Fibroblast of skin of right biceps (primary cell): ENCODE measurements at places on chromosomes 6 and 20.

GRCh38 chr6:81589465-81590313 lies 162.8 kb downstream of the TENT5A start:
- DNase-seq, result no peak

- peak; percentile 92 for DNase-seq
Measured at GRCh38 chr6:128508588-128509296, 11.7 kb downstream of the PTPRK start.

DNA sequence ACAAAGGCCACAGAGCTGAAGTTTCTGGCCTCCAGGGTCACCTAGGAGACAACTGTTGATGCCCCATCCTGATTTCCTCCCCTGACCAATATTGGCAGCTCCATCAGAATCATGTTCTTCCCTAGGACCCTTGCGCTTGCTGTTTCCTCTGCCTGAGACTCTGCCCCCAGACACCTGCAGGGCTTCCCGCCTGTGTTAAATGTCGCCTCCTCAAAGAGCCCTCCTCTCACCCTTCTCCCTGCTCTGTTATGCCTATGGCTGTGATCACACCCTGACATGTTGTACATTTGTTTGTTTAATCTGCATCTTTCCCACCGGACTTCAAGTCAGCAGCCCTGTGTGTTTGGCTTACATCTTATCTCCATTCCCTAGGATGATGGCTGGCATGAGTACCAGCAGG lies 30.1 kb downstream of the DLGAP4 start:
- no peak for DNase-seq

DNA sequence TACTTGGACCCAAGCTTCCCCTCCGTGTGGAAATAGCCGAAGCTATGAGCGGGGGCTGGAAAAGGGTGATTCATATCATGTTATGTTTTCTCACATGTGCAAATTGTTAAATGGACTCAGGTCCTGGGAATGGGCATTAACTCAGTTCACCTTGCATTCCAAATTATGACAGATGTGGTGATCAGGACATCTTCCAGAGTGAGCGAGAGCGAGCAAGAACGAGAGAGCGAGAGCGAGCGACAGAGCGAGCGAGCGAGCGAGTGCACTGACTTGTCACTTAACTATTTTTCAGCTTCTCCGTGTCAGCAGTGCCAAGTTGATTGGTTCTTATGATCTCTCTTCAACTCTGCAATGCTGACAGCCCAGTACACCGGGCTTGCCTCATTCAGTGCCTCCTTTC lies 437.4 kb upstream of the NRSN1 start:
- peak; percentile 34 for DNase-seq

DNA sequence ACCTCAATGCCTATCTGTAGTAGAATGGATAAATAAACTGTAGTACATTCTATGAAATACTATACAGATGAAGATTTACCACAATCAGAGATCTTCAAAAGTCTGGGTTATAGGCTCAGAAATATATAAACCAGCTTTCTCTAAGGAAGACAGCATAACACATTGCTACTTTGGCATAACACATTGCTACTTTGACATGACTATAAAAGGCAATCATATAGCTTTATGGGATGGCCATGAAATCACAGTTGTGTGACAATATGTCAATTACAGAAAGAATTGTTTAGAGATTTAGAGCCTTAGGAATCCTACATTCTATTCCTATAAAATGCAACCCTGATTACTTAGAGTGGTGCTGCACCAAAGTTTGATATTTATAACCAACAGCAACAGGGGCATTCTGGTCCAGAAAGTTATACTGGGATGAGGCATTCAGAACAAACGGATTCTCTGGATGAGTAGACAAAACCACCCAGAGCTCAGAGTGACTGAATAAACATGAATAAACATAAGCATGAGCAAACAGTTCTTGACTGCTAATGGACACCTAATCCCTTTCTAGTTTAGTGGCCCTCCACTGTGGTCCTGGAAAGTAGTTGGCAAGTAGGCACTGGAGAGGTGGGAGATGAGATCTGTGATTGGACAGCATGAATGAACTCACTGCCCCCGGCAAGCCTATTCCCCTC lies 12.0 kb downstream of the TTI1 start:
- no peak for DNase-seq

DNA sequence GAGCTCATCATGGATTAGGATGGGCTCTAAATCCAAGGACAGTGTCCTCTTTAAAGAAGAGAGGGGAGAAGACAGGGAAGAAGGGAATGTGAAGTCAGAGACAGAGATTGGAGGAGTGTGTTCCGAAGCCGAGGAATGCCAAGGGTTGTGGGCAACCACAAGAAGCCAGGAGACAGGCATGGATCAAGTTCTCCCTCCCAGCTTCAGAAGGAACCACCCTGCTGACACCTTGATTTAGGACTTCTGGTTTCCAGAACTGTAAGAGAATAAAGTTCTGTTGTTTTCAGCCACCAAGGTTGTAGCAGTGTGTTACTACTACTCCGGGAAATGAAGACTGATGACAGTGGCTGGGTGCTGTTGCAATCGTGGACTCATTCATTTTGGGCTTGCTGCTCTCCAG lies 120.1 kb downstream of the RPS12 start:
- peak; percentile 70 for DNase-seq

GRCh38 chr6:142013287-142013686 lies 119.4 kb upstream of the GJE1 start:
- peak; percentile 95 for DNase-seq

GRCh38 chr20:50009521-50010454 lies 27.0 kb downstream of the SNAI1 start:
- DNase-seq, result no peak

DNA sequence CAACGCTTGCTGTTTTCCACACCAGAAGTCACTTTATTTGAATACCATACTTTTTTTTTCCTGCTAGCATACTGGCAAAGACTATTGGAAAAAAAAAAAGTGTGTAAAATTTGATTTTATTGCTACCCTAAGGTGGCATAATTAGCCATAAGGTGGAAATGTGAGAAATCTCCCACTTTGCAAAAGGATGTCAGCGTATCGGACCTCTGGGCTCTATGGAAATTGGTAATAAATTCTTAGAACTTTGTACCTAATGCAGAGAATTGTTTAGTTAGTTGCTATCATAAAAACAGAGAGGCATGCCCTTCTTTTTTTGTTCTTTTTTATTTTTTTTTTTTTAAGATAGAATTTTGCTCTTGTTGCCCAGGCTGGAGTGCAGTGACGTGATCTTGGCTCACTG lies 63.7 kb upstream of the GMDS start:
- no peak for DNase-seq

GRCh38 chr20:3021327-3021726 lies 22.1 kb upstream of the GNRH2 start:
- no peak for DNase-seq

- peak; percentile 50 for DNase-seq
Measured at GRCh38 chr20:2151858-2152281, 50.2 kb downstream of the STK35 start.

DNA sequence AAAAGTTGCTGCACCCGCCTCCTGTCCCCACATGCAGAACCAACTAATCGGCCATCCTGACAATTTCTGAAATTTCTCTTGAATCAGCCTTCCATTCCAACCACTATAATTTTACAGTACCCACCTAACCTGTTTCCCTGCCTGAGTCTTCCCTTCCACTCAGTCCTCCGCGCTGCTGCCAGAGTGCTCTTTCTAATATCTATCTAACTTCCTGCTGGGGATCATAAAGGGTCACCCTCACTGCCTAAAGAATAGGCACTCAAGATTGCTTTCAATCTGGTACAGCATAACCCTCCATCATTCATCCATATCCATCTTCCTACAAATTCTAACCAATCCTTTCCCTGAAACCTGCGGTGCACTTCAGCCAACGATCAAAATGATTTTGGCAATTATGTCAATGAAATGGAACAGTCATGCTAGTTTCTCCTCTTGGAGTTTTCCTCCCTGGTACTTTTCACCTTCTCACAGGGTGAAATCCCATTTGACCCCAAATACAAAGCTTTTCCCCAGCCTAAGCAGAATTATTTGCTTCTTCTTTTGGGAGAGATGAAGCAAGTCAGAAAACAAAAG lies 117.5 kb upstream of the BEND6 start:
- DNase-seq, result no peak

GRCh38 chr6:2231438-2231837 lies 14.0 kb downstream of the GMDS start:
- DNase-seq, result peak; percentile 36

DNA sequence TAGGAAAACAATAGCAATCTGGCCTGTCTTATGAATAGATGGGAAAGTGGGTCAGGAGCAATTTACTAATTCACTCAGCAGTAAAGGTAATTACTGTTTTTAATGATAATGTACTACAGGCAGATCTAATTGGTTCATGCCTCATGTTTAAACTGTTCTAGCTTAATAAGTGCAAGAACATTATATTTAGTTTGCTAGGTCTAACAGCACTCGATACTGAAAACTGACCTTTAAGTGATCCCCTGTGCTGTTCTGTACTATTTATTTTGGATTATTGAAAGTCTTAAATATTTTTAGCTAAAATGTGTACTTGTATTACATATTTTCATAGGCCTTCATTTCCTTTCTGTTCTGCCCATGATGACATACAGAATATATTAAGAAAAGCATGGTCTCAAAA lies 998.0 kb upstream of the GJE1 start:
- DNase-seq, result peak; percentile 16

- DNase-seq, result no peak
Measured at GRCh38 chr6:37221585-37222124, 35.9 kb upstream of the TBC1D22B start.

- DNase-seq, result peak; percentile 71
Measured at GRCh38 chr6:17354700-17355403, 38.5 kb upstream of the CAP2 start.

- peak; percentile 26 for DNase-seq
Measured at GRCh38 chr6:7730001-7730783, 4.3 kb downstream of the BMP6 start.

- peak; percentile 52 for DNase-seq
Measured at GRCh38 chr6:163132050-163132750, 282.3 kb upstream of the QKI start.

GRCh38 chr6:6742535-6742934 lies 154.0 kb downstream of the LY86 start:
- no peak for DNase-seq

GRCh38 chr6:11085758-11086435 lies 7.7 kb upstream of the SMIM13 start:
- peak; percentile 76 for DNase-seq

DNA sequence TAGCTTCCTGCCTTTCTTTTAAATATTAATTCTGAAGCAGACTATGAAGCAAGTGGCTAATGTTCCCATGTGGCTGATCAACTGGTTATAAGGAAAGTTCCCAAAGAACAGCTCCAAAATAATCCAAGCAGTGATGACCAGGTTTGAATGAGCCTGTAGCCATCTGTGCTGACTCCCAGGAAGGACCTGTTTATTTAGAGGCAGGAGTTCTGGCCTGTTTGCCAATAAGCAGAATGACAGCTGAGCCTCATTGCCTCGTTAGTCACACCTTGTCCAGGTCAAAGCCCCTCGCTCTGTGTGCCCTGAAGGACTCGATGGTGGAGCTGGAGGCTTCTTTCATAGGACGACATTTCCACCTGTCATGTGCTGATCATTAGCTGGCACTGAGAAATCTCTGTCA lies 97.4 kb downstream of the TMEM170B start:
- no peak for DNase-seq

- no peak for DNase-seq
Measured at GRCh38 chr6:10144772-10145171, 270.1 kb downstream of the TFAP2A start.

DNA sequence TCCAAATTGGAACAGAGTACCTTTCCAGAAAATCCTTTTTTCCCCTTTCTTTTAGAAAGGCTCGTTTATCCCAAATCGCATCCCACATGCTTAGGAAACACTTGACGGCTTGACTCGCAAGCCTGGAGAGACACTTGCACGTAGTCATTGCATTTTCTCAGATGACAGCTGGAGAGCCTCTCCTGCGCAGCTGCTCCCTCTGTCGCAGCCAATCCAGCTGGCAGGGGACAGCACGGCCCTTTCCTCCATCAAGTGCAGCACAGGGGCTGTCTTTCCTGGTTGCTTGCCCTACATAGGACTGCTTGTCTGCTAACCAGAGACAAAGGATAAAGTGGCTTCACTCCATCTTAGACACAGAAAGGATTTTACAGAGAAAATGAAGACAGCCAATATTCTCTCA lies 77.6 kb upstream of the RGS17 start:
- no peak for DNase-seq

- DNase-seq, result no peak
Measured at GRCh38 chr6:46079061-46079460, 50.7 kb upstream of the ENPP4 start.

- DNase-seq, result peak; percentile 22
Measured at GRCh38 chr6:13294499-13295069, 33.8 kb downstream of the TBC1D7 start.

DNA sequence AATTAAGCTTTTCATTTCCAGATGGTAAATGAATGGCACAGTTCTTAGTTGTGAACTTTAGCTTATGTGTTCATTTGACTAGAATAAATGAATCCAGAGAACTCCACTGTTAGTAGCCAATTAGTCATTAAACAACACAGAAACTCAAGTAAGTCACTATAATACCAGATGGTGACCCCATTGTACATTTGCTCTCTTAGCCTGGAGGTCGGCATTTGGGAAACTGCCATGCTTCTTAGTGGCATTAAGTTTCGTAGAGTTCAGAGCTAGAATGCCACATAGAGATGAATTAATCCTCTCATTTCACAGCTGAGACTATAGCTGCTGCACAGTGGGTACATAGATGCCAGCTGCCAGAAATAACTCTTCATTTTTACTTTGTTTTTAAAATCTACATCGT lies 10.8 kb upstream of the DTNBP1 start:
- no peak for DNase-seq

- DNase-seq, result peak; percentile 61
Measured at GRCh38 chr6:4224067-4224978, 88.9 kb upstream of the ECI2 start.

DNA sequence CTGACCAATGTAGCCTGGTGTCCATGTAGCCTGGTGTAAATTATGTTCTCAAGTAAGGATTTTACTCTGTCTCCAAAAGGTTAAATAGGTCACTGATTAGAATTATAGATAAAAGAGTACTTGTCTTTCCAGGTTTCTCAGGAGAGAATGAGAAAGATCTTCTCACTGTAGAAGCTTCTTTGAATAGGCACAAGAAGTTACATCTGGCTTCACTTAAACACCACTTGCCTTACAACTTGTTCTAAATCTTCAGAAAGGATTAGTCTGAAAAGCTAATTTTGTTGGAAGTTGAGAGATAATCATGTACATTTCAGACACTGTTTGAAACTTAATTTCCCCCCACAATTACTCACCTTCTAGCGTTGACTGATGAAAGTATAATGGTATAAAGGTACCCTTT lies 275.3 kb downstream of the FARS2 start:
- no peak for DNase-seq

GRCh38 chr6:44284121-44284520 lies 13.9 kb downstream of the TMEM151B start:
- DNase-seq, result no peak
